ENCODE measurements at places on chromosomes 2 and 18. TPM values are rescaled to one million over a fixed set of nuclear protein-coding genes. Genes with fewer than 3 reads are reported as not detected.
A peak's percentile ranks its signal among the peaks of the same experiment; 100 is the strongest.

The DSG4 gene
- not detected for total RNA-seq

The DYNAP gene
- not detected for total RNA-seq

The MLPH gene
- 8.2 TPM for total RNA-seq

The RBKS gene
- 1.3 TPM for total RNA-seq

The CDH2 gene
- 2.0 TPM for total RNA-seq

The MBD2 gene
- 43.8 TPM for total RNA-seq

The TMEM185B gene
- 25.2 TPM for total RNA-seq

The NFATC1 gene
- 2.6 TPM for total RNA-seq

DNA sequence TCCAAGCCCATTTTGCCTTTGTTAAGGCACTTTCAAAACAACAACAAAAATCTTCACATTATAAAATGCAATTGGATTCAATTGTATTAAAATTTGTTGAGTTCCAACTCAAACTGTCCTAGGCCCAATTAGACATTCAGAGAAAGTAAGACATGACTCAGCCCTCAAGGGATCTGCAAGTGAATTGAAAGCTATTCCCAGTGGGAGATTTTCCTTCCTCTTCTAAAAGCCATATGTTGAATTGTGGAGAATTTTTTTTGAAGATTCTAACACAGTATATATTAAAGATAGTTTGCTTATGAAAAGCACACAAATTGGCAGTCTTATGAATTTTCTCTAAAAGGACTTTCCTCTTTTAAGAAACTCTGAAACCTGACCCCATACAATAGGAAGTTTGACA, 268.0 kb upstream of the PARD3B start:
- H3K27me3 ChIP-seq: no peaks in the 10 kb centered on the region
- no peaks in the 10 kb centered on the region for H3K4me1 ChIP-seq
- H3K27ac ChIP-seq: no peak overlapping the region
- no peak overlapping the region for H3K4me3 ChIP-seq

DNA sequence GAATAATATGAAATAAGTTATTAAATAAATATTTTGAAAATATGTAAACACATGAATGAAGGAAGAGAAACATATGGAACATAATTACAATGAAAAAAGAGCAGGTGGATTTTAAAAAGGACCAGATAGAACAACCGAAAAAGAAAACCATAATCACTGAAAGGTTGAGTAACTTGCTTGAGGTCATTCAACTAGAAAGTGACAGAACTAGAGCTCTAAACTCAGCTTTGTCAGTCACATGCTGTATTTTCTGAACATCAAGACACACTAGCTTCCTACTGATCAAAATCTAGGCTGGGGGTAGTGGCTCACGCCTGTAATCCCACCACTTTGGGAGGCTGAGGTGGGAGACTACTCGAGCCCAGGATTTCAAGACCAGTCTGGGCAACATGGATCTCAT, 30.0 kb upstream of the ITGAV start:
- no peak overlapping the region for H3K27ac ChIP-seq
- no peak for DNase-seq
- H3K4me1 ChIP-seq: no peaks in the 10 kb centered on the region
- H3K36me3 ChIP-seq: no peaks in the 10 kb centered on the region

DNA sequence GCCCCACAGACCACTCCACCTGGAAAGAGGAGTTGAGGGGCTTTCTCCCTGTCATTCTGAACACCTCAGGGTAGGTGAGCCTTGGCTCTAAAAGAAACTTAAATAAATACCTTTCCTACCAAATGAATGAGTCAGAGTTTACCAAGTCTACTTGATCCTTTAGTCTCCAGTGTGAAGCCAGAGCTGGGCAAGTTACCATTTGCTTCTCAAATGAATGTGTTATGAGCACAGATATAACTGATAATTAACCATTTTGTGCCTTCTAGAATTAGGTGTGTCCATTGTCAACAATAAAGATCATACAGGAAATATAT, 347.7 kb downstream of the KIAA1328 start:
- no peaks in the 10 kb centered on the region for H3K4me1 ChIP-seq
- H3K4me3 ChIP-seq: no peak overlapping the region
- no peaks in the 10 kb centered on the region for H3K36me3 ChIP-seq
- no peaks in the 10 kb centered on the region for H3K27me3 ChIP-seq
- H3K27ac ChIP-seq: no peak overlapping the region
- DNase-seq: peak; percentile 13

DNA sequence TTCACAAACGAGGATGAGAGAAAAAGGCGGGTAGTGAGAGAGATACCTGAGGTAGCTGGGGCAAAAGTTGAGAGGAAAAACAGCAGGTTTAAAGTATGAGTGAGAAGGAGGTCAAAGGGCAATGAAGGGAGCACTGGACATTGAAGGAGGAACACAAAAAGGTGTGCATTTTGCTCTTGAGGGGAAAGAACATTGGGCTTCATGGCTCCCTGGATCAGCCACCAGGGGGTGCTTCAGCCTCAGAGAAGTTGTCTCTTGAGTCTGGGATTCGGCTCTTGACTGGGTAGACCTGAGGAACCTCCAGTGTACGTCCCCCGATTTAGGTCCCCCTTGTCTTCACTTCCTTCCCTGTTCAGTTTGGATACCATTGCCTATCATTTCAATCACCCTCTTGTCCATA, 128.5 kb downstream of the RAPGEF4 start:
- no peak overlapping the region for H3K4me3 ChIP-seq
- no peaks in the 10 kb centered on the region for H3K27me3 ChIP-seq
- no peaks in the 10 kb centered on the region for H3K36me3 ChIP-seq
- H3K27ac ChIP-seq: no peak overlapping the region

DNA sequence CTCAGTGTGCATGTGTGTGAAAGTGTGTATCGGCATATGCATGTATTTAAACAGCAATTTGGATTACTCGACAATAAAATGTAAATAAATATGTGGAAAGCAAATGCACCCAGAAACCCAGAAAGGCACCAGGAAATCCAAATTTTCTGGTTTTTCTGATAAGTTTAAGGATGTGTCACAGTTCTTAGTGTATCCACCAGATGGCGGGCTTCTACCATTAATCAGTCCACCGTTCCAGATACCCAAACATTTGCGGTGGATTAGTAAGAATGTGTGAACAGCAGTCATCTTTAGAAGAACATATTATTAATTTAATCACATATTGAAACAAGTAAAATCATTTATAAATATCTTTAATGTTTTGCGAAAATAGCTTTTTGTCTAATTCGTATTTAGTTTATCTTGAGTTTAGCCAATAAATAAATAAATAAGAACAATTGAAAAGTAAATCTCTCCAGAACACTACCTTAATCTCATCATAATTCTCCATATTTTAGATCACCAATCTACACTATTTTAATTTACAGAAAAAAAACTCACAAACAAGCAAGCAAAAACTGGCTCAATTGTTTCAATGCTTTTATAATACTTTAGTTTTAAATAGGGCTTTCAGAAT, 298.9 kb downstream of the DSEL start:
- H3K4me3 ChIP-seq: no peak overlapping the region
- H3K36me3 ChIP-seq: no peaks in the 10 kb centered on the region
- peak; percentile 59 for DNase-seq
- no peaks in the 10 kb centered on the region for H3K27me3 ChIP-seq
- H3K4me1 ChIP-seq: no peaks in the 10 kb centered on the region

GRCh38 chr2:198309081-198309480, 504.7 kb downstream of the PLCL1 start:
- no peaks in the 10 kb centered on the region for H3K36me3 ChIP-seq
- H3K27me3 ChIP-seq: no peaks in the 10 kb centered on the region
- H3K4me3 ChIP-seq: no peak overlapping the region
- H3K4me1 ChIP-seq: no peaks in the 10 kb centered on the region
- H3K27ac ChIP-seq: no peak overlapping the region

GRCh38 chr2:24723665-24724064, 69.5 kb downstream of the PTRHD1 start:
- H3K27me3 ChIP-seq: no peaks in the 10 kb centered on the region
- DNase-seq: no peak

- H3K4me1 ChIP-seq: no peaks in the 10 kb centered on the region
- DNase-seq: no peak
- no peaks in the 10 kb centered on the region for H3K36me3 ChIP-seq
- no peak overlapping the region for H3K27ac ChIP-seq
- H3K27me3 ChIP-seq: no peaks in the 10 kb centered on the region
Observed at GRCh38 chr2:5751873-5752482, 59.8 kb downstream of the SOX11 start.

DNA sequence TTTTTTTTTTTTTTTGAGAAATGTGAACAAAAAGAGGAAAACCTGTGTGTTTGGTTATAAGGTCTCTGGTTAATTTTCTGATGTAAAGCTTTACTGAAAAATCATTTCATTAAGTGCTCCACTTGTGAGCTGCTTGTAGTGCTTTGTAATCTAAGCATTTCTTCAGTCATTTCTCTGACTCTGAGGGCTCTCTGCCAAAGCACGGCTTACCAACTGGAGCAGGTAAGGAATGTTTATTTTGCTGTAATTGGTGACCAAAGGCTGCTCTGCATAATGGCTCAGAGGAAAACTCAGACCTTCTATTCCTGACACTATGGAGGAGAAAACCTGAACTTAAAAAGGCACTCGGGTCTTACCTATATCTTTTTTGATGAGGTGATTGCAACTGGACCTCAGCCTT, 848.8 kb downstream of the MBD2 start:
- no peak overlapping the region for H3K4me3 ChIP-seq
- no peaks in the 10 kb centered on the region for H3K36me3 ChIP-seq
- no peak for DNase-seq
- H3K27ac ChIP-seq: no peak overlapping the region

DNA sequence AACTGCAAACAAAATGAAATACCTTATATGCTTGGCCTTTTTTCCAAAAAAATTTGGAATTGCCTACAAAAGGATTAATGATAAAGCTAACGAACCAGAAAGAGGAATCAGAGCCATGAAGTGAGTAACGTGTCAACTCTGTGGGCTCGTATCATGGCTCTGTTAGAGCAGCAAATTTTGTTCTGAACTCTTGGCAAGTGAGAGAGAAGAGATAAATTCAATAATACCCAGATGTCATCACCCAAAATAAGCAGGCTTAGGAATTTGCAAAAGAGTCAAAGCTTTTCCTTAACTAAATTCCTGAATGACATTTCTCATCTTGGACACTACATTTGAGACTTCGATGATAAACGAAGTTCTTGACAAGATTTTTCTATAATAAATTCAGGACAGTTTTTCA, 4.4 kb downstream of the TXNDC2 start:
- no peak for DNase-seq
- no peaks in the 10 kb centered on the region for H3K36me3 ChIP-seq
- no peaks in the 10 kb centered on the region for H3K27me3 ChIP-seq
- no peaks in the 10 kb centered on the region for H3K4me1 ChIP-seq

DNA sequence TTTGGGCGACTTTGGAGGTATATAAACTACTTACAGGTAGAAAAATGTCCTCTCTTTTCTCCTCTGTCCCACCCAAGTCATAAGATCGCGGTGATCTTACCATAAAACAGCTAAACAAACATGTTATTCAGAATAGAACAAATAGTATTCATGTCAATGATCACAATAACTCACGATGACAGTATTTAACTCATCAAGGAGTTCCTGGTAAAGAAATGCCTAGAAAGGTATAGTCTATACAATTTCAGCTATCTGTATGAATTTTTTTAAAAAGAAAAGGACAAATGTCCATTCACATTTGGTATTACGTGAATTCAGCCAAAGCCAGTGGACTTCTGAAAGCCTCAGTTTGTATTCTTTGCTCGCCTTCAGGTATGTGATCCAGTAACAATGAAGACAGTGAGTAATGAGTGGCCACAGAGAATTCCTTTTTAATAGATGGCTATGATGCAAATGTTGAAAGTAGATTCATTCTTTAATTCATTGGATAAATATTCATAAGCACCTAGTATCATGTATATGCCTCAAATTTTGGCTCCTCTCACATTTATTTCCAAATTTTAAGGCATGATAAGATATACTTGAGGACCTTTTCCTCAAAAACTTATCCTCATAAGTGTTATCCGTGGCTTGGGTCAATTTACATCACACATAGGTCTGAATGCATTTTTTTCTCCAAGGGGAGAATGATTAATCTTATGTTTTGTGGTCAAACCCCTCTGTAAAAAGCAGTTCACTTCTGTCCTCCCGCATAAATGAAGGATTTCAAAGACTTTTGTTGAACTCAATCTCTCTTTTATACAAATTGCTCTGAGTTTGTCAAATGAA, 20.3 kb downstream of the ABCB11 start:
- peak; percentile 76 for DNase-seq
- no peaks in the 10 kb centered on the region for H3K36me3 ChIP-seq
- no peak overlapping the region for H3K27ac ChIP-seq
- no peak overlapping the region for H3K4me3 ChIP-seq
- no peaks in the 10 kb centered on the region for H3K27me3 ChIP-seq

- no peaks in the 10 kb centered on the region for H3K27me3 ChIP-seq
- no peak overlapping the region for H3K27ac ChIP-seq
- no peak for DNase-seq
- no peaks in the 10 kb centered on the region for H3K36me3 ChIP-seq
Observed at GRCh38 chr2:148926981-148927401, 52.0 kb downstream of the KIF5C start.

DNA sequence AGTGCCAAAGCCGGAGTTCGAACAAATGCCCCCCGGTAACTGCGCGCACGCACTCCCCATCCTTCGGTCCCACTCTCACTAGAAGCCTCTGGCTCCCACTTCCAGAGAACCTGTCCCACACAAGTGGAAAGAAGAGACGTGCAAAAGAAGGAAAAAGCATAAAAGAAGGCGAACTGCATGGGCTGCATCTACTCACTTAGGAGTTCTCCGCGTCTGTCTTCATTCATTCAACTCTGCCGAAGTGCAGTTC, 312 bp downstream of the NR4A2 start:
- peaks cover 4% of the 10 kb centered on the region for H3K4me1 ChIP-seq
- H3K27me3 ChIP-seq: no peaks in the 10 kb centered on the region
- H3K4me3 ChIP-seq: peak overlapping the region; percentile 73

- no peak overlapping the region for H3K4me3 ChIP-seq
- H3K27me3 ChIP-seq: no peaks in the 10 kb centered on the region
- no peaks in the 10 kb centered on the region for H3K4me1 ChIP-seq
- H3K27ac ChIP-seq: no peak overlapping the region
- DNase-seq: no peak
Observed at GRCh38 chr18:12823892-12824291, 60.1 kb downstream of the PTPN2 start.

GRCh38 chr18:36697905-36698304, 130.9 kb downstream of the TPGS2 start:
- no peak overlapping the region for H3K4me3 ChIP-seq
- H3K36me3 ChIP-seq: no peaks in the 10 kb centered on the region
- no peaks in the 10 kb centered on the region for H3K27me3 ChIP-seq
- peak; percentile 96 for DNase-seq
- H3K4me1 ChIP-seq: peaks cover 3% of the 10 kb centered on the region

GRCh38 chr18:24538414-24539264, 78.2 kb downstream of the HRH4 start:
- H3K4me1 ChIP-seq: no peaks in the 10 kb centered on the region
- H3K4me3 ChIP-seq: no peak overlapping the region
- H3K36me3 ChIP-seq: no peaks in the 10 kb centered on the region
- H3K27ac ChIP-seq: no peak overlapping the region
- DNase-seq: no peak
